Activated CD4-positive, alpha-beta T cell treated with anti-CD3 and anti-CD28 coated beads for 48 hours (primary cell): ENCODE measurements at places on chromosomes 6 and 20.

DNA sequence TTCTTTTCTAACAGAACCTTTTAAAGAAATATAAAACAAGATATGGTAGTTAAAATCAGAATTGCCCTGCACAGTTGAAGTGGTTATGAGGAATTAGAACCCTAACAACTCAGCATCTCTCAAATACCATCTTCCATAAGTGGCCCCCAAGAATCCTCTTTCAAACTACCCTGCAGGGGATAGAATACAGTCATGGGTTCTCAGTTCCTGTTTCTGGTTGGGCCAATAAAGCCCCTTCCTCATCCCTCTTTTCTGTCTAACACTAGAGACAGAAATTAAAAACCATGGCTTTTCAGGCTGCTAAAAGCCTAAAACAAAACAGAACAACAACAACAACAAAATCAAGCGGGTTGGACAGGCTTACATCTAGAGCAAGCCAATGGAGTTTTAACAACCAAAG, 6.7 kb upstream of the LCA5 start:
- no peak for DNase-seq

- no peak for DNase-seq
These were observed 386.9 kb downstream of the CDH4 start for GRCh38 chr20:61638802-61639585.

GRCh38 chr6:92496527-92496926, 922.8 kb downstream of the EPHA7 start:
- DNase-seq = no peak

DNA sequence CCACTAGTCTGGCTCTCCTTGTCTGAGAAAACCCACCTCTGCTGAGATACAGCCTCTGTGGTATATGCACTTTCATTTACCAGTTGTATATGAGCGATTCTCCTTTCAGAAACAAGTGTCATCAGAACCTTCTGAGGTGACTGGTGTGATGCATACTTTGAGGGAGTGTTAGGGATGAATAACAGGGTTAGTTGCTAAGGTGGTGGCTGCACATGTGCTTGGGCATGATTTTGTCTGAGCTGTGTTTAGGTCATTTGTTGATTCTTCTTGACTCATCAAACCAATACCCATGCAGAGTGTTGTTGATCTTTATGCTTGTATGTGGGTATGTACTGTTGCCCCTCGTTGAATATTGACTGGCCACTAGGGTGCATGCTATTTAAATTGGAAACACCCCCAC, 25.7 kb downstream of the DTD1 start:
- peak; percentile 18 for DNase-seq

DNA sequence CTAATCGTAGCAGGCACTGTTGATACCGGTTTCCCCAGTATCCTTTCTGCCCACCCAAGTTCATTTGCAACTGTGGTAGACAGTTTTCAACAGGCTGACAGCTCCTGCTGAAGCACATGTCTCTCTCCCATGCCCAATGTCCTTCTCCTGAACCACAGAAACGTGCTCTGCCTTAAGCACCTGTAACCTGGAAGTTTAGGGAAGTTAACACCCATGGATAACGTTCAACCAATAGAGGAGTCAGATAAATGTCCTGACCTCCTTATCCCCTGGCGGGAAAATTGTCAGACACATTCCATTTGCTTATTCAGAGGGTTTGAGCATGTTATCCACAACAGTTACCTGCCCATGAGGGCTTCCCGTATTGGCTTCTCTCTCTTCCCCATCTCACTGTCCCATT, 29.8 kb upstream of the MOCS1 start:
- DNase-seq = no peak

GRCh38 chr6:109308018-109308492, 74.2 kb downstream of the CD164 start:
- peak; percentile 74 for DNase-seq

- no peak for DNase-seq
These were observed 54.4 kb downstream of the JAG1 start for GRCh38 chr20:10619427-10619826.

DNA sequence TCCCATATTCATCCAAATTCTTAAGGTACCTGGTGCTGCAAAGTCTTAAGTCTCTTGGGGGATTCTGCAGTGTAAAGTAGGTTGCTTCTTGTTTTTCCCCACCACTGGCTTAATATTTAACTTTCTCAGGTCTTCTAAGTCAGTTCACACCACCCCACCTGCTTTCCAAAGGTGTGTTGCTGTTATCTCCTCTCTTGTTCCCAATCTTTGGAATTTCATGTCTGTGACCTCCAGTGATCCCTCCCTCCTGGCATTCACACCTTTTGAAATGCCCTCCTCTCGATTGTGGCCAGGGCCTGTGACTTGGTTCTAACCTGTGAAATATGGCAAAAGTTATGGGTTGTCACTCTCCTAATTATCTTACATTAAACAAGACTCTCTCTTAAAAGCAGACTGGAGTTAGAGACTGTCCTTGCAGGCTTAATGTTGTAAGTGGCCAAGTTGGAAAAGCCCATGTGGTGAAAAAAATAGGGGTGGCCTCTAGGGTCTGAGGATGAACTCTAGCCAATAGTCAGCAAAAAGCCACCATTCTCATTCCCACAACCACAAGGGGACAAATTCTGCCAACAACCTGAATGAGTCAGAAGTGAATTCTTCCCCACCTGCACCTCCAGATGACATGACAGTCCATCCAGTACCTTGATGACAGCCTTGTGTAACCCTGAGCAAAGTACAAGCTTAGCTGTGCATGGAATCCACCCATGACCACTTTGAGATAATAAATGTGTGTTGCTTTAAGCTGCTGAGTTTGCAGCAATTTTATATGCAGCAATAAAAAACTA, 45.1 kb downstream of the ADGRF1 start:
- DNase-seq = no peak

GRCh38 chr20:58867211-58867610, 14.7 kb downstream of the GNAS start:
- DNase-seq = no peak

DNA sequence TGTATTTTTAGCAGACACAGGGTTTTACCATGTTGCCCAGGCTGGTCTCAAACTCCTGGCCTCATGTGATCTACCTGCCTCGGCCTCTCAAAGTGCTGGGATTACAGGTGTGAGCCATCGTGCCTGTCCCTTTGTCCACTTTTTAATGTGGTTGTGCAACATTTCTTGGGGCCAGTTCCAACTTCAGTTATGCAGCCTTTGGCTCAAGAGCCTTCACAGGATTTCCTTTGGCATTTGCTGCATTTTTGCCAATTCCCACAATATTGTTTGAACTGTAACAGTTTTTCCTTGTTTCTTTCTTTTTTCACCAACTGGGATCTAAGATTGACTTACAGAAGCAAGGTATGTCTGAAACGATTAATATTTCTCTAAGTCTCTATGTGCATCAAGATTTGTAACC, 63.6 kb downstream of the EDN1 start:
- no peak for DNase-seq

- no peak for DNase-seq
These were observed 302.3 kb upstream of the CITED2 start for GRCh38 chr6:139676718-139677117.

DNA sequence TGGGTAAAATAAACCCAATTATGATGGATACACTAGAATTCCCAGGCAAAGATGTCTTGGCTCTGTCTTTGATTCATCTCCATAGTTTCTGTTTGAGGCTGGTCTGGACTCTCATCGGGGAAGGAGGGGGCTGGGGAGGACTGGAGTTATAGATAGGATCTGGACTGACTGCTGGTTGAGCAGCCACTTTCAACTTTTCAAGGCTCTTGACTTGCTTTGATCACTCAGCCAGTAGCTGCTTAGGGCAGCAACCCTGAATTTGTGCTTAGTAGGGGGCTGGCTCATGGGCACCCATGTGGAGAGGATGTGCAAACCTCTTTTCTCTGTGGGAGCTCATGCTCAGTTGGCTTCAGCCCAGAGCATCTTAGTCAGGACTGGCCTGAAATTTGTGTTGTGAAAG, 114.0 kb upstream of the NEDD9 start:
- DNase-seq = no peak

GRCh38 chr6:35955071-35955470, 34.2 kb upstream of the SRPK1 start:
- DNase-seq = no peak

DNA sequence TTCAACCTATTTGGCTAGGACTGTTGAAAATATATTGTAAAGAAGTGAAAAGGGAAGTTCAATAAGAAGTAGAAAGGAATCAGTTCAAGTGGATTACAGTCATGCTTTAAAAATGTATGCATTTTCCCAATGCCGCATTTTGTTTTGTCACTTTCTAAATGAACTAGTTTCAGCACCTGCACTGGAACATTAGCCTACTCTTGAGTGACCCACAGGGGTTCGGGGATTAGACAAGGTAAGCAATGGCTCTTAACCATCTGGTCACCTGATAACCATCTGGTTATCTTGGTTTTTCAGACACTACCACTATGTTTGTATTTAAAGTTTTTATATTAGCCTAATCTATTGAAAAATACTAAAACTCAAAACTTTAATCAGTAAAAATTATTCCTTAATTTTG, 97.6 kb downstream of the CD164 start:
- no peak for DNase-seq

GRCh38 chr6:2751871-2752270, 1.1 kb upstream of the MYLK4 start:
- DNase-seq = no peak

DNA sequence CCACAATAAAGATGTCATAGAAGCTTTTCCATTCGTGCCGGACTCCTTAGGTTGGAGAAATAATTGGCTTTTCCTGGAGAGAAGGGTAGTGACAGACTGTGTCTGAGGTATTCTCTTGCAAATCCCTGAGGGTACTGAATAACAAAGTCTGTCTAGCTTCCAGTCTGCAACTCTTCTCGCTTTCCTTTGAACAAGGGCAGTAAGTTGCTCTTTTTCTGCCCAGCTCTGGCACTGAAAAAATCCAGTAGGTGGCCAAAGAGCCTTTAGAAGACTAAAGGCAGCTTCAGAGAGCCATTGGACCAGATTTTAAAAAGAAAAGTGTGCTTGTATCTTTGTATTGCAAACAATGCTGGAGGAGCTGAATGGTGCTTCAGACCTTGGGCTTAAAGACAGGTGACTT, 20.7 kb upstream of the RREB1 start:
- DNase-seq = no peak

DNA sequence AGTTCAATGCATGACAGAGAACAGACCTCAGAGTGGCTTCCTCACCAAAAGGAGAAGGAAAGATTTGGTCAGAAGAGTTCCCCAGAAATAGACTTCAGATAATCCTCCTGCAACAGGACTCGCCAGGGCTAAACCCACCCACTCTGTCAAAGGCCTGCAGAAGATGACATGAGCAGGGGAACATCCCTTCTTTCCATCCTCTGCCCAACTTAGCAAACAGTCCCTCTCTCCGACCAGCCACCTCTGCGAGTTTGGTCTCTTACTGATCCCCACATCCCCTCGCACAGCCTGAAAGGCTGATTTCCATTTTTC, 7.5 kb downstream of the NFATC2 start:
- peak; percentile 61 for DNase-seq

DNA sequence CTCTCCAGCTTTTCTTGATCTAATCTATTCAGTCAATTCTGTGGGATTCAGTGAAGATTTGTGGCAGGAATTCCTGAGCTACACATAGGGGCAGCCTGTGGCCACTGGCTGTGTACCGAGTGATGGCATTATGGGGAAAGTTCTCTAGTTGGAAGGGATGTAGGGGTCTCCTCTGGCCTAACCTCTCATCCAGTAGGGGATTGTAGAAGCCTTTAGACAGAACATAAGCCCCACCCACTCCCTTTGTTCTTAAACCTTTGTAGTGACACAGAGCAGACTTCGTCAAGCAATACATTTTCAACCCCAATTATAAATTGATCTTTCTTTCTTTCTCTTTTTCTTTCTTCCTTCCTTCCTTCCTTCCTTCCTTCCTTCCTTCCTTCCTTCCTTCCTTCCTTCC, 188.9 kb downstream of the QKI start:
- DNase-seq = no peak

- DNase-seq = peak; percentile 27
These were observed 5.4 kb downstream of the SYS1 start for GRCh38 chr20:45368221-45368980.

DNA sequence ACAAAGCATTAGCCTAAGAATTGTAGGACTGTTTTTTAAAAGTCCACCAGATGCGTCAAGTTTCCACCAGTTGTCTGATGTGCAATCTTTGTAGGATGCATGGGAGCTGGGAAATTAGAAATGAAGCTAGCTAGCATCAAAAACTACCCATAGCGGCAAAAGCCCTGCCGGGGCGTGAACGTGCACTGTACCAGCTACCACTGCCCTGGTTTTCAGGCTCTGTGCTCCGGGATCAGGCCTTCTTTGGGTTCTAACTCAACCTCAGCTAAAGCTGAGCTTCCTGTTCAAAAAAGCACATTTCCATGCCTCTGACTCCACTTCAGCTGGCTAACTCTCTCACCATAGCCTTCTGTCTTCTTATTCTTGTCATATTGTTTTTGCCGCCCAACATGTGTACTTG, 26.9 kb upstream of the FUCA2 start:
- no peak for DNase-seq

DNA sequence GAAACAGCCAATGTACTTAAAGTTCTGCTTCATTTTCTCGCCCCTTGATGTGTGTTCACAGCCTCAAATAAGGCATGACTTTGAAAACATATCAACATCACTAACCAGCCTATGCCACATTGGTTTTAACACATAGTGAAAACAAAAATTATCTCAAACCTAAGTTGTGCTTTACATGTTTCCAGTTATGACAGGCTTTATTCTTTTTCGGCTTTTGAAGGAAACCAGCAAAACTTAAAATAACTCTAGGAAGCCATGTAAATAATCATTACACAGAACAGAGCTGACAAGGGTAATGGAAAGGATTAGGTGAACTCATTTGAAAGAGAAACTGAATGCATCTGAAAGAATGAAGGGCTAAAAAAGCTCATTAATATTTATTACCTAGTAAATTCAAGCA, 42.1 kb downstream of the BMP5 start:
- no peak for DNase-seq

DNA sequence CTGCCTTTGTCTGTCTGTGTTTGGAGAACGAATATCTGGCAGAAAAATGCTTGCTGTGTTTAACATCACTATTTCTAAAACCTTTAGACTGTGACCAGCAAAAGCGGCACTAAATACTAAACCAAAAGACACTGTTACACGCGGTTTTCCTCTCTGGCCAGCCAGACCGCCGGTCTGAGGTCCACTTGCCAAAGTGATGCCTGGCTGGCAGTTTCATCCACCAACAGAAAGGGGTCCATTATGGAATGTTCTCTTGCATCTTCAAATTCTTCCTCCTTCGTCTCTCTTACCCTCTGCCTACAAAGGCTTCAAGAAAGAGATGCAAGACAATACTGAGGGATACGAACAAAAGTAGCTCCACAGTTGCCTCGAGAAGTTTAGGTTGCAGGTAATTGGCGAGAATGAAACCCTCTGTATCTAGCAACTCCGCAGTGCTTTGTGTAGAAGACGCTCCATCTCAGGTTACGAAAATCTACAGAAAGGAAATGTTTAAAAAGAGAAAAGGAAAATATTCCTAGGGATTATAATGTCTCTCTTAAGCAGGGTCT, 176.6 kb downstream of the TRIM27 start:
- no peak for DNase-seq
